NAMALWA (cell line): ENCODE measurements at places on chromosomes 4 and X.

GRCh38 chr4:38821739-38822138 lies 17.1 kb upstream of the TLR1 start:
- no peak for DNase-seq

- no peak for DNase-seq
Measured at GRCh38 chrX:153411255-153411987, at the start of gene ZFP92. Gene ZFP92, plus strand, starts transcription at chrX:153411472. Its CDS starts 6,851 bp downstream, at chrX:153418323.

- DNase-seq: peak; percentile 1
Measured at GRCh38 chrX:86604607-86605006, 456.4 kb downstream of the DACH2 start.

DNA sequence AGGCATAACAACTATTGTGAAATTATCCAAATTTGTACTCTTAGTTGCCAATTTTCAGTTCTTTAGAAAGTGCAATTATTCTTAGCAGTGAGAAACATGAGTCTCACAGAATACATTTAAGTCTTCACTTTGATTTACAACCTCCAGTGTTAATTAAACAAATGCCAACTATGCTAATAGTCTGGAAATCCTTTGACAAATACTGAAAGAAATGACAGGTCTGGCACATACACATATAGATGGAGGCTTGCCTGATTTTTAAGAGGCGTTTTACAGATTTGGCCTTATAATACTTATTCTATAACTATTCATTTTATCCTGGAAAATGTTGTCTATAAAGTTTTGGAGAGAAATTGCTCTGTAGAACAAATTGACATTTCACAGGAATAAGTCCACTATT lies 320.1 kb downstream of the TRIML1 start:
- DNase-seq: no peak

DNA sequence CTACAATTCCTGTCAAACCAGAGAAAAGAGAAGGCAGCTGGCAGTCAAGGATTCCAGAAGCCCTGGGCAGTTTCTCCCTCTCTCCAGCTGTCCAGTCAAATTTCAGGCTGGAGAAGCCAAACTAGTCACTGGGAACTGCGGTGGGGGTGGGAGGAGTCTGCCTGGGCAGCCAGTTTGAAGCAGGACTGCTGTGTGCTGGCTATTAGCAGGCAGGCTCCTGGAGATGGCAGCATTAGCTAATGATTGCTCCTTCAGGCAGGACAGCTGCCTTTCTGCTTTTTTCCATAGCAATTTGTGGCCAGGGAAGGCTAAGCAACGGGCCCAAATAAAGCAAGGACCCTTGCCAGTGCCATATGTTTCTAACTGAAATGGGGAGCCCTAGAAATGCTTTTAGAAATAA lies 44.7 kb upstream of the FGF13 start:
- no peak for DNase-seq

DNA sequence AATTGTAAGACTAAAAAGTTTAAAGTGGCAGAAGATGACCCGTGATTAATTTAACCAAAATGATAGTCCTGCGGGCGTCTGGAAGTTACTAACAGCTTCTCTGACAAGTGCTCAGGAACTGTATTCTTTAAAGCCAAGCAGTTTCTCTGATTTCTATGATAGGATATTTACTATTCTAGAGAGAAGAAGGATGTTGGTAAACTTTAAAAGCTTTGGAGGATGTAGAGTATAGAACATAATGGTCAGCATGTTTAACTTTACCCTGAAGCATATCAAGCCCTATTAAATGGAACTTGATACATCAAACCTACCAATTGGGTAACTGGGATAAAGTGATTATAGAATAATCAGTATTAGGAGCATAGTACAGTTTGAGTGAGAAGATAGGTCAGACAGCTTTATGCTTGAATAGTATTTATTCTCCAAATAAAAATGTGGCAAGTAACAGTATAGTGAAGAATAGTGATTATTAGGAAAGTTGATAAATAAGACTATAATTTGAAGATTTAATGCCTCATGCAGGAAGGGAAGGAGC lies 1.8 kb downstream of the STIM2 start:
- DNase-seq: peak; percentile 25

GRCh38 chr4:152399246-152399645 lies 136.6 kb downstream of the FBXW7 start:
- DNase-seq: peak; percentile 31

- no peak for DNase-seq
Measured at GRCh38 chrX:120727911-120728310, 98.1 kb upstream of the C1GALT1C1 start.

DNA sequence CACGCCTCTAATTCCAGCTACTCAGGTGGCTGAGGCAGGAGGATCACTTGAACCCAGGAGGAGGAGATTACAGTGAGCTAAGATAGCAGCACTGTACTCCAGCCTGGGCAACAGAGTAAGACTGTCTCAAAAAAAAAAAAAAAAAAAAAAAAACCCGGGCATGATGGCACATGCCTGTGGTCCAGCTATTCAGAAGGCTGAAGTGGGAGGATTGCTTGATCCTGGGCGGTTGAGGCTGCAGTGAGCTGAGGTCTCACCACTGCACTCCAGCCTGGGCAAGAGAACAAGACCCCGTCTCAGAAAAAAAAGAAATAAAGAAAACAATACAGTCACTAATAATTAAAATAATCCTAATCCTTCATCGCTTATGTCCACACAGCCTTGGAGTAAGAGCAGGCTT lies 68.1 kb downstream of the APBB2 start:
- DNase-seq: no peak

DNA sequence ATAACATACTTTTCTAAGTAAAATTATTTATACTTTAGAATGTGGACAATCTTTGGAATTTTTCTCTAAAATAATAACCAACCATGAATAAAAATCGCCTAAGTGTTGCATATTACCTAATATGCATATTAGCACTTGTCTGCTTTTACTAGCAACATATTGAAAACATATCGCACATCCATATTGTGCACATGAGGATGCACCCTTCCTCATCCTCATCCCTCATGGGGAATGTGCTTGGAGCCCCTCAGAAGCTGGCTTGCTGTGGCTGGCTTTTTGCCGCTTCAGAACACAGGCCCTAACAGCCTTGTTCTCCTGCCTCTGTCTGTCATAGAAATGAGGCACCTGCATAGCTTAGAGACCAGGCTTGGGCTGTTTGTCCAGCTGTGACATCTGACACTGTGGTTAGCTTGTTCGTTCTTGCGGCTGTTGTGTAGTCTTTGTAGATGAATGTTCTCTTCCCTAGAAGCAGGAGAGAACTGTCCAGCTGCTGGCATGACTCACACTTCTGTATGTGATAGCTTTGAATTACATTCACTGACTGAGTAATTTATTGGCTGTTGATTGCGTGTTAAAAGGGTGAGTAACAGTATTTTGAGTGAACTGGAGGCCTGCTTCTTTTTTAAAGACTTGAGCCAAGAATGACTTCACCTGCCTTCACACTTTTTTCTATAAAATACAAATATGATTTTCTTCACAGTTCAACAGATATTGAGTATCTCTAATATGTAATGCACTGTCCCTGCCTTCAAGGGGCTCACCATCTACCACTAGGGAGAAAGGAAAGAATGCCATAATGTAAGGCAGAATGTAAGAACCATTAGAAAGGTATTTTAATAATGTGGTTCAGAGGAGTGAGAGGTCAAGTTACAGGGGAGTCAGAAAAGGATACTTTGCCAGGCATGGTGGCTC lies 81.9 kb downstream of the HMGB2 start:
- DNase-seq: peak; percentile 95

- DNase-seq: no peak
Measured at GRCh38 chr4:110544594-110544993, 68.6 kb downstream of the ENPEP start.

DNA sequence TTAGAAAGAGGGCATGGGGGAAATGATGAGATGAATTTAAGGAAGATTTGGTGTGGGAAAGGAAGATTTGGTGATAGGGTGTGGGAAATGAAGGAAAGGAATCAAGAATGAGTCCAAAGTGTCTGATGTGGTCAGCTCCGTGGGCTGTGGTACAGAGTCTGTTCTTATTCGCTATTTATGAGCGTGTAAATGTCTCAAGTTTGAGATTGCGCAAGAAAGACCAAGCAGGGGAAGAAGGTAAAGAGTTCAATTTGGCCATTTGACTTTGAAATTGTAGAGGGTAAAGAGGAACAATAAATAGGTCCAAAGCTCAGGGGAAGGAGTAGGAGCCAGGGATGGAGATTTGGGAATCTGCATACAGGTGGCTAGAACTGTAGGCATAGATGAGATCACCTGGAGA lies 11.3 kb upstream of the SMS start:
- no peak for DNase-seq

GRCh38 chr4:152106781-152107321 lies 346.0 kb upstream of the GATB start:
- DNase-seq: no peak

- DNase-seq: no peak
Measured at GRCh38 chrX:147680251-147680650, 231.5 kb upstream of the FMR1 start.

DNA sequence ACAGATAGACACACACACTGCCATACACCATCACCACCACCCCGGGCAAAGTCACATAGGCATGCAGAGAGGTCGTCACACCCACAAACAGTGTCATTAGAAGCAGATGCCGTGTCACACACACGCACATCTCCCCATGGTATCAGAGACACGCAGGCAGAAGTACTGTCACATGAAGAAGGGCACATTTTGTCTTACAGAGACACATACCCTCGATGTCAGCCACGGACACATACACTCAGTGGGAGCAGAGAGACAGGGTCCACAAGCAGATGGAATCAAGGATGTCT lies 3.3 kb downstream of the NALF2 start:
- no peak for DNase-seq

- no peak for DNase-seq
Measured at GRCh38 chr4:54473798-54474197, 184.0 kb upstream of the KIT start.

DNA sequence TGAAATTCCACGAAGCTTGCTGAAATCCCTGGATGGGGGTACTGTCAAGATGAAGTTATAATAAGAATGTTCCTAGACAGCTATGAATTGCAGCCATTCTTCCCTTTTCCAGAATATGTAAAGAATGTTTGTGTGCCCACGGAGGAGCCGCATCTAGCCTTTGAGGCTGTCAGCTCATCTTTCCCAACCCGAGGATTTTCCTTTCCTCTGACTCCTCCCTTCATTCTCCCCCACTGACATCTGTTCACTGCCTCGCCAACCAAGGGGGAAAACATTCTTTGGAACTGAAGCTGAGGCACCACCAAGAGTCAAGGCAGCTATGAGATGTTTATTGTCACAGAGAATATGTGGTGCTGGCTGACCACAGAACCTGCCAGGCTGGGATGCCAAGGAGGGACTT lies 8.8 kb downstream of the NHSL2 start:
- no peak for DNase-seq

GRCh38 chr4:19051831-19052230 lies 1030.3 kb upstream of the LCORL start:
- DNase-seq: no peak

DNA sequence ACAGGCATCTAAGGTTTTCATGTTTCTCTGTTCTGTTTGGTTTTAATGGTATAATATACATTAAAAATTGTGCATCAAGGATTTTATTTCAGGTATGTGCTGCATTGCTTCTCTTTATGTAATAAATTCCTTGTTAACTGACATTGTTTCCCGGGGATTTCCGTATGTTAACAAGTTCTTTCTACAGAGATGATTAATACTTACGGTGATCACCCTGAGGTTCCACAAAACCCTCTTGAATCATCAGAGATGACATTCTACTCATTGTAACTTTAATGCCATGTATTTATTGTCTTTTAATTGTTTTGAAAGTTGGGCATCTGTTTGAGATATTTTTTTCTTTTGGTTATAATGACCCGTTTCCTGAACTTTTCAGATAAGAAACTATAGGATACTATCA lies 37.5 kb downstream of the ARHGAP10 start:
- DNase-seq: no peak

GRCh38 chr4:29310252-29310651 lies 1409.9 kb upstream of the PCDH7 start:
- DNase-seq: no peak

GRCh38 chr4:177785000-177785399 lies 342.8 kb upstream of the AGA start:
- no peak for DNase-seq

DNA sequence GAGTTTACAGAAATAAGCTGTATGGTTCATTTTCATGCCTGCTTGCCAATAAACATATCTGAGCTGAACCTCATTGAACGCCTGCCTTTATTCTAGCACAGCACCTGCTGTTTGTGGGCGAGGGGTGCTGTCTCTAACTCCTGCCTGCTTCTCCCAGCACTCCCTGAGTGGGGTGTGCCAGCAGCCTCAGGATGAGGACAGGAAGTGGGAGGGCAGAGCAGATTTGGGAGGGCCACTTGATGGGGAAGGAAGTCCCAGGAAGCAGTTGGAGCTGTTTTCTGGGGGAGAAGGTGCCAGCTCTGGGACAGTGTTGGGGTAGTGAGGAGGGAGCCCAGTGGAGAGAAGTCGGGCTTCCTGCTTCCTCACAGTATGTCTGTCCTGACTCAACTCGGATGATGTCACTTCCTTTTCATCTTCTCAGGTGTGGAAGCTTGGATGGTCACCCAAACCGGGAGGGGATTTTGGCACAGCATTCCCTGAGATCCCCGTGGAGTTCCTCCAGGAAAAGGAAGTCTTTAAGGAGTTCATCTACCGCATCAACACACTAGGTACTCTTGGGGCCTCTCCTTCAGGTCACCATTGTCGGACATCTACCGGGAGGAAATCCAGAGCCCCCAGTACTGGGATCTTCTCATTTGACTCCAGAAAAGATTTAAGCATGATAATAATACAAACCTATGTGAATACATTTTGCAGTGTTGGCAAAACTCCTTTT lies 29.0 kb upstream of the MSANTD1 start:
- DNase-seq: no peak

- DNase-seq: no peak
Measured at GRCh38 chr4:108901291-108901690, 138.4 kb upstream of the ETNPPL start.

- DNase-seq: no peak
Measured at GRCh38 chrX:74540635-74541249, 73.7 kb downstream of the RLIM start.

DNA sequence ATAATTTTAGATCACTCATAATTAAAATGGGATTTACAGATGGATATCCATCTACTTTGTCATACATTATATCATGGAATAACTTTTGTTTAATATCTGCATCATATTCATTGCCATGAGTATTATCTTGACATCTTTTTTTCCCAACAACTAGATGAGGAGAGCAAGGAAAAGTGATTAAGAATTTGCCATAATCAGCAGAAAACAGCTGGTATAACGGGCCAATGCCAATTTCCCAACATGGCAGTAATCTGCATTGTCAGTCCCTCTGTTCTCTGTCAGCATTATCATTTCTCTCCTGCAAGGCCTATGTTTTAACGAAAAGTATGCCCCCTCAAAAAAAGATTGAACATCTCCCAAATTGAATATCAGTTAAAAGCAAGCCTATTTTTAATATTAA lies 314.0 kb downstream of the FRMPD4 start:
- no peak for DNase-seq

GRCh38 chr4:6492861-6493657 lies 20.6 kb upstream of the PPP2R2C start:
- DNase-seq: no peak

GRCh38 chr4:84966382-84967242 lies at the start of gene WDFY3:
Gene WDFY3, minus strand, starts transcription at chr4:84966690. Its CDS starts 106,099 bp downstream, at chr4:84860591.
- DNase-seq: no peak
